ENCODE measurements at places on chromosomes 16 and 17. TPM values are rescaled to one million over a fixed set of nuclear protein-coding genes. Genes with fewer than 3 reads are reported as not detected.

DNA sequence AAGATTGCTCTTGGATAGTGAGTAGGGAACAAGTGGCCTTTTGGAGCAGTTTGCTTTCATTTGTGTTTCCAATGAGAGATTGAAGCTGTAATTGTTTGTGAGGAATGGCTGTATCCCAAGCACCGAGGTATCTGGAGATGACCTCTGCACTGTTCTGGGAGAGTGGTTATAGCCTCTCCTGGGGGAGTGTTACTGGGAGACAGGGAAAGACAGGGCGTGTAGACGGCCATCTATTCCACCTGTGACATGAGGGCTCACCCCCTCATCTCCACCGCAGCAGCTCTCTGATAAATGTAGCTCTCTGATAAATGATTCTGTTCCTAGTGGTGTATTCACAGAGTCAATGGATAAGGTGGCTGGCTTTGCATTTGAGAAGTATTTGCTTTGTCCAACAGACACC lies 393.6 kb downstream of the MAF start:
- no peak for DNase-seq

DNA sequence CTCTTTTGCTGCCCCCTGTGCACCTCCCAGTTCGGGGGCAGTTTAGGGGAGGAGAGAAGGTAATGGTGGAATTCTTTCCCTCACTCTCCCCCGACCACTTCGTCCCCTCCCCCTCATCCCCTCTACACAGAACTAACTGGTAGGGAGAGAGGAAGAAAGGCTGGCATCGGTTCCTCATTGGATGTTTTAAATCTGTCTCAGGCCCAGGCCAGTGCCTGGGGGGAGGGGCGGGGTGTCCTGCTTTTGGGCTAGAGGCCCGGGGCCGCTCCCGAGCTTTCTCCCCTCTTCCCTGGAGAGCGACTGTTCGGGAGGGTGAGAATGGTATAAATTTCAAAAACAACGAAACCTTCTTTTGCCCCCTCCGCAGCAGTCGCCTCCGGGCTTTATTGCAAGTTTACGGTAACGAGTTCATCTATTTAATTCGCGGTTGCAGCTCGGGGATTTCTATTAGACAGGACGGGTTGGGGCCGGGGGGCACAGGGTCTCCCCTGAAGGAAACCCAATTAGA lies at the start of gene PRAC2:
Gene PRAC2, plus strand, starts transcription at position 271 of the 508 bp plus-strand sequence. CDS start 1,226 bp downstream, outside the sequence.
- DNase-seq, result no peak

- DNase-seq, result peak; percentile 89
Measured at GRCh38 chr17:19958023-19958422, 19.6 kb downstream of the AKAP10 start.

DNA sequence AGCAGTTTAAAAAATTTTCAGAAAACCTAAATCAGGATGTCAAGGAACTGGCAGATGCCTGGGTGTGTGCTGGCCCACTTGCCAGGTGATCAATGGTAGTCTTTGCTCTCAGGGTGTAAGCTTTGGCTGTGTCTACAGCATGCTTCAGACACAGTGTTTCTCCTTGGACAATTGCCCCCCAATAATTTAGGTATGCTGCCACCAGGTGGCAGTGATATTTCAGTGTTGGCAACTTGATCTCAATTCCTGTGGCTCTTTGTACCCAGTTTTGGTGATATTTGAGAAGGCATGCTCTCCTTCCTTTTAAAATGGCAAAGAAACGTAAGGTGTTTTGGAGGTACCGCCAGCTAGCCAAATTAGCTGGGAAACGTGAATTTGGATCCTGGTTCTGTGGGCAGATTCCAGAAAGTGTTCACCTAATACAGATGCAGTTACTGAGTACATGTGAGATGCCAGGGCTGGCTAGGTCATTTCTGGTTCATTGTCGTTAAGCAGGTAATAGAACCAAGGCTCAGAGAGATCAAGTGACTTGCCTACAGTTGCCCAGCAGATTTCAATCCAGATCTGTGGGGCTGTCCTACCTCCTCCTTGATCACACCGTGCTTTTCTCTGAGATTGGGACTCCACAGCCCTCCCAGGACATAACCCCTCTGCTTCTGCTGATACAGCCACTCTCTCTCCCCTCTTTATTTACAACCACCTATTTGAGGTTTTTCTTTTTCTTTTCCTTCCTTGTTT lies 155.6 kb upstream of the PLCG2 start:
- DNase-seq, result peak; percentile 73

DNA sequence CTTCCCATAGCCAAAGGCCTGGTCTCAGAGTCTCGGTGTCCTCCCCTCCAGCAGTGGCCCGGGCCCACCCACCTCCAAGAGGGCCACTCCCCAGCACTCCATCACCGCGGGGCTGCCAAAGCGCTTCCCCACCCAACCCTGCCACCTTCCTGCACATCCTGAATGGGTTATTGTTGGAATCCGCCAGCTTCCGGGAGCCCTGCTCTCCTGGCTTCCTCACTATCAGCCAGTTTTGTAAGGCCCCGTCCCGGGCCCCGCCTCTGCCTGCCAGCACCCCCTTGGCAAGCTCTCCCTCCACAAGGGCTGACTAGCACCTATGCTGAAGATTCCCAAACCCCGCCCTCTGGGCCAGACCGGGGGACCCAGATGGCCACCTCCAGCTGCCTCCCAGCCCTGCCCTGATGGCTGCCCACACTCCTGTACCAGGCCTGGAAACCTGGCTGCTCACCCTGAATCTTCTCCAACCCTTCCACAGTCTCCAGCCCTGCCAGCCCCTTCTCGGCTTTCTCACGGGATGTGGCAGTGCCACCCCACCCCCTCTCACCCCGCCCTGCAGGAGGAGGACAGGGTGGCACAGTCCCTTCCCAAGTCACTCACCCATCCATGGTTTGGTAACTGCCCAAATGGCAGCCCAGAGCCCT lies 14.4 kb downstream of the MYBBP1A start:
- no peak for DNase-seq

DNA sequence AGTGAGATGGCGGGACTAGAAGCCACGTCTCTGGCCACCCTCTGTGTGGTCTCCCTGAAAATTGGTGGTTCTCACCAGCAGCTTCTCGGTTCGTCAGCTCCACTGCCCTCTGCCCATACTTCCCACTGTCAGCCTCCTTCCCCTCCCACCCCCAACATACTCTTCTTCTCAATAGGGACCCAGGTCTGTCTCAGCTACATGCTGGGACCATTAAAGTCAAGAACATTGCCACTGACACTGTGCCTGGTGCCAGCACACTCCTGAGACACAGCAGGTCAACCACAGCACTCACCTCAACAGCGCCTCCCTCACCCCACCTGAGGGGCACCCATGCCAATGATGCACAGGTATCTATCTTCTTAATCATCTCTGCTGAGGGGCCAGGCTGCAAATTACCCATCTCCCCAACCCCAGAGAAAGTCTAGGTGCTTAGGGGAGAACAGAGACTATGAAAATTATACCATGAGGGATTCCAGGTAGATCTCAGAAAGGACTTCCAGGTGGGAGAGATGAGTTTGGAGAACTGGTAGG lies 1.3 kb downstream of the PLXDC1 start:
- DNase-seq, result no peak

DNA sequence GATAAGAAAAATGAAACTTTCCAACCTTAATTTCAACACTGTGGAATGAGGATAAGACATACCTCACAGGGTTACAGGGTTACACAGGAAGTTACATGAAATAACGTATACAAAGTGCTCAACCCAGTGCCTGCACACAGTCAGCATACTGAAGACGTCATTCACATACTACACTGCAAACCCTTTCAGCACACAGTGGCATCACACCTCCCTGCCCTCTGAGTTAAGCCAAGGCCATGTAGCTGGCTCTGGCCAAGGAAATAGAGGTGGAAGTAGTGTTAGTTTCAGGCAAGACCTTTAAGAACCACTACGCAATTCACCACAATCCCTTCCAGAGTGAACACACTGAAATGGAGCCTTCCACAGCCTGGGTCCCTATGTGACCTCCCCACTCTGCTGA lies 46.6 kb upstream of the GSG1L start:
- no peak for DNase-seq

GRCh38 chr17:51015145-51015558 lies 105.5 kb downstream of the SPAG9 start:
- DNase-seq, result no peak

GRCh38 chr17:28906276-28906675 lies 3.4 kb upstream of the DHRS13 start:
- DNase-seq, result no peak

DNA sequence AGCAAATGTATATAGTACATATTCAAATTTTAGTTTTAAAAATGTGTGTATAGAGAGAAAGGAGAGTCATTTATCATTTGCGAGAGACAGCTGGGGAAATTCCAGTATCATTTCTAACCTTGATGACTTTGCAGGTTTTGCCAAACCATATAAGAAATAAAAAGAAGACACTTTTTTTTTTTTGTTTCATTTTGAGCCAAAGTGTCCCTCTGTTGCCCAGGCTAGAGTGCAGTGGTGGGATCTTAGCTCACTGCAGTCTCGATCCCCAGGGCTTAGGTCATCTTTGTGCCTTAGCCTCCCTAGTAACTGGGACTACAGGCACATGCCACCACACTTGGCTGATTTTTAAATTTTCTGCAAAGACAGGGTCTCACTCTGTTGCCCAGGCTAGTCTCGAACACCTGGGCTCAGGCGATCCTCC lies 38.4 kb upstream of the VWA3A start:
- DNase-seq, result no peak

GRCh38 chr17:60601447-60602384 lies 1.7 kb downstream of the PPM1D start:
- DNase-seq, result peak; percentile 74

GRCh38 chr16:86492267-86492960 lies 17.9 kb upstream of the FOXF1 start:
- no peak for DNase-seq

ZNF469 gene
- polyA plus RNA-seq, result 4.5 TPM

NEUROD2 gene
- not detected for polyA plus RNA-seq

TBC1D3K gene
- not detected for polyA plus RNA-seq

IL17C gene
- not detected for polyA plus RNA-seq

DNA sequence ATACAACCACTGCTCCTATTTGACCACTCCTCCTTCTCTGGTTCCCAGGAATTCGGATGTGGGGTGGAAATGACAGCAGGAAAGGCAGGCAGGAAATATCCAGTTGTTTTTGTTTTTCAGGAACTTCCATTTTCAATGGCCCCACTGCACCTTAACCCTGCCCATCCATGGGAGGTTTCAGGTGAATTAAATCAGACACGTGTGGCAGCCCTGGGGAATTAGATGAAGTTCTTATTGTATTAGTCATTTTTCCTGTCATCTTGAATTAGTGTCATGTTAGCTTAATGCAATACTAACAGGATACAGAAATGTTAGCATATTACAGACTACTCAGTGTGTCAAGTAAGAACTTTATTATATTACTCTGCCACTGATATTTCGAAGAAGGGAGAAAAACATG lies 146.4 kb downstream of the CHD9NB start:
- DNase-seq, result no peak

DNA sequence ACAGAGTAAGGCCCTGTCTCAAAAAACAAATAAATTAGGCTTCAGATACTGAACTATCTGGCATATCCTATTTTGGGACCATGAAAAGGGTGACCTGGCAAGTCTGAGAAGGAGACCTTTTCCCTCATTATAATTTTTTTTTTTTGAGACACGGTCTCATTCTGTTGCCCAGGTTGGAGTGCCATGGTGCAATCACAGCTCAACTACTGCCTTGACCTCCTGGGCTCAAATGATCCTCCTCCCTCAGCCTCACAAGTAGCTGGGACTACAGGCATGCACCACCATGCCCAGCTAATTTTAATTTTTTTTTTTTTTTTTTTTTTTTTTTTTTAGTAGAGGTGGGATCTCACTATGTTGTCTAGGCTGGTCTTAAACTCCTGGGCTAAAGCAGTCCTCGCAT lies 37.3 kb downstream of the PLCG2 start:
- no peak for DNase-seq

- DNase-seq, result no peak
Measured at GRCh38 chr17:71985111-71986039, 135.4 kb upstream of the SOX9 start.

SLC52A1 gene
- polyA plus RNA-seq, result 1.4 TPM

SPG7 gene
- 73.2 TPM for polyA plus RNA-seq

GRCh38 chr17:29368926-29369325 lies 21.2 kb upstream of the TAOK1 start:
- DNase-seq, result no peak

GRCh38 chr17:48795444-48796162 lies 21.4 kb downstream of the TTLL6 start:
- peak; percentile 92 for DNase-seq

DNA sequence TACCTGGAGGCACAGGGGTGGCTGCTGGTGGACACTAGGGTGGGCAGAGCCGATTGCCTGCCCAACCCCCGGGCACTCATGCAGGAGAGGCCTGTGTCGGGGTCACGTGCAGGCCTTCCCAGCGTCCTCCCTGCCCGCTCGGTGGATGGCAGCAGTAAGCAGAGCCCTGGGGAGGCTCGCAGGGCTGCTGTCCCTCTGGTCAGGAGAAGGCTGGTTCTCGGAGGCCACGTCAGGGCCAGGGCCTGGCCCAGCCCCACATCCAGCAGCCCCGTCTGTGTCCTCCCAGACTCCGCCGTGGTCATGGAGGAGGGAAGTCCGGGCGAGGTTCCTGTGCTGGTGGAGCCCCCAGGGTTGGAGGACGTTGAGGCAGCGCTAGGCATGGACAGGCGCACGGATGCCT lies 35.6 kb downstream of the TSC2 start:
- no peak for DNase-seq

KRTAP9-4 gene
- polyA plus RNA-seq, result not detected
